ENCODE measurements at places on chromosomes 7 and 10.

DNA sequence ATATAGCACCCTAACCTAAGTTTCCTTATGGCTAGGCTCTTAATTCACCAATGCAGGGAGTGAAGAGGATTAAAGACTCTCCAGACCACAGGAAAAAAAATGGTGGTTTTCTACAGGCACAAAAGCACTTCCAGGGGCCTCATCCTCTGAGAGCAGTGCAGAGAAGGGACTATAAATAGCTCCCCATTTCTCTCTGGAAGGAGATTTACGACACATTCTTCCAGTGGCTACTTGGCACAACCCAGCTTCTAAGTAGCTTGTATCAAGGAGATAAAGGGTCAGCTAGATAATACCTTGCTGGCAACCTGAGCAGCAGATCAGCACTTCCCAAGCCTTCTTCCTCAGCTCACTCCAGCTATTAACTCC is 73.5 kb downstream of the CRPPA start:
- DNase-seq: peak; percentile 26

GRCh38 chr10:124221356-124222317 is 128.2 kb upstream of the CHST15 start:
- no peak for DNase-seq

DNA sequence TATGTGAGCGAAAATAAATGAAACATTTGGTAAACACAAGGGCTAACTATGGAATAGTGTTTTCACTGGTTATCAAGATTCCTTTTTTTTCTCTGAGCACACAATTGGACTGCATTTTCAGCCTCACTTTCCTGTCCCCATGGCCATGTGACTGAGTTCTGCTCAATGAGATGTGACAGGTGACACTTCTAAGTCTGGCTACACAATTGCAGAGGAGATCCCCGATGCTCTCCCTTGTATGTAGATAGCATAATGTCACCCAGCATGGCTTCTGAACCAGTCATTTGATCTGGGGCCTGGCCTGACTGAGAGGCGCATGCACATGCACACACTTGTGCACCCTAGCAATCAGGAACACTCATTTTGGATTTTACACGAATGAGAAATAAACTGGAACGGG is 581.8 kb downstream of the GRID1 start:
- no peak for DNase-seq

GRCh38 chr10:4254101-4254994 is 469.3 kb upstream of the KLF6 start:
- no peak for DNase-seq

DNA sequence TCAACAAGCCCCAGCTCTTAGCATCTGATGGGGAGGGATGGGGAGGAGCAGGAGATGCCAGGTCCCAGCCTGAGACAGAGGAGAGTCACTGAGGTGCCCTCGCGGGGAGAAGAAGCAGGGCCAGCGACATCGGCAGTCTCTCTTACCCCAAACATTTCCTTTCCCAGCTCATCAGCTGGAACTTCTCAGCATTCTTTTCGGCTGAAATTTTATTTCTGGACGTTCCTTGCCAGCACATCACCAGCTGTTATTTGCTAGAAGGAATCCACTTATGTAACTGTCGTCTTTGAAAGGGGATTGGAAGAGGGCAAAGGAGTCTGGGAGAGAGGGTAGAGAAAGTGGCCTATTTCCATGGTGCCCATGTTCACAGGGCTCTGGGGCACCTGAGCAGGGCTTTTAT is 101.0 kb upstream of the SHH start:
- DNase-seq: no peak

DNA sequence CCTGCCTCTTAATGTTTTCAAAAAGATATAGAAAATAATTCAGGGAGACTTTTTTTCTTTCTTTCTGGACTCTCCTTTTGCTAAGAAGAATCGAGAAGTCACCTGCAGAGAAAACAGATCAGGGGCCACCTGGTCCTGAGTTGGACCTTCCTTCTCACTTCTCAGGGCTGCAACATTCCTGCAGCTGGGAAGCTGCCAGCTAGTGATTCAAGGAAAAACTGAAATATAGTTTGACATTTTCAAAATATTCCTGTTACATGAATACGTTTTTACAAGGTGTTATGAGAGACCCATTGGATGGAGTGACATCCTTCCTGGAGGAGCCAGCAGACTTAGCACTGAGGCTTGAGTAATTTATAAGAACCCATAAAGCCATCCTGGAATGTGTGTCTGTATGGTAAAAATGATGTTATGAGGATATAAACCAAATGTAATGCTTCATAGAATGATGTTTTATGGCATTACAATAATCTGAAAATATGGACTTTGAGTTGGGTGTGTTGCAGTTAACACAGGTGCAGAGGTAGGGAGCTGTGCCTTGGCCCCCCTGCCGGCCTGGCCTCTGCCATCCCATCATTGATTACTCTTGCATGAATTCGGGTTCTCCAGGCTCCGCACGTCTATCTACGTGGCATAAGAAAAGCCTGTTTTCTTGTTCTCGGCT is 149.7 kb downstream of the PAXIP1 start:
- no peak for DNase-seq

DNA sequence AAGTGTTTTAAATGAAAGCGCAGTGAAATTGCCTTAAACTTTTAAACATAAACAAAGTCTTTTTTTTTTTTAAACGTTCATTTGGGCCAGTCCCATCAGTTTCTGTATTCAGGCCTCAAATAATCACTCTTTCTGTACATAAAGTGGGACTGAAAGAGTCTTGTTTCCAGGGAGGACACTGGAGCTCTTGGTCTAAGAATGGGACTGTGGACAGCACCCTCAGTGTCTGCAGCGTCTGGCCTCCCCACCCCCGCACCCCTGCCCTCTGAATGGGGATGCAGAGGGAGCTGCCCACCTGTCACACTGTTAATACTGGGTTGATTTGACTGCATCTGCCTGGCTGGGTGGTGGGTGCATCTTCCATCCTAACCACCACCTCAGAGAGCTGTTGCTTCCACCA is 5.2 kb downstream of the ZNF365 start:
- DNase-seq: no peak

- DNase-seq: no peak
Observed at GRCh38 chr10:122165484-122166276, 105.4 kb upstream of the BTBD16 start.

DNA sequence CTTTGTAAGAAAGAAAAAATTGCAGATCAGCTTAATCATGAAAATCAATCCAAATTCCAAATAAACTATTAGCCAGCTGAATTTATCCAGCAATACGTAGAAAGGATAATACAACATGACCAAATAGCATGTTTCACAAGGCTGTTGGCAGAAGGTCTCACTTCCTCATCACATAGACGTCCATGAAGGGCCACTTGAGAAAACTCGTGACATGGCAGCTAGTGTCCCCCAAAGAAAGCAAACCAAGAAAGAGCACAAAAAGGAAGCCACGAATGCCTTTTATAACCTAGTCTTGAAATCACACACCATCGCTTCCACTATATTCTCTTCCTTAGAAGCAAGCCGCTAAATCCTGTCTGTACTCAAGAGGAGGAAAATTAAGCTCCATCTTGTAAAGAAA is 105.6 kb upstream of the NRBF2 start:
- no peak for DNase-seq

- no peak for DNase-seq
Observed at GRCh38 chr10:122861711-122862161, 16.1 kb upstream of the CUZD1 start.

DNA sequence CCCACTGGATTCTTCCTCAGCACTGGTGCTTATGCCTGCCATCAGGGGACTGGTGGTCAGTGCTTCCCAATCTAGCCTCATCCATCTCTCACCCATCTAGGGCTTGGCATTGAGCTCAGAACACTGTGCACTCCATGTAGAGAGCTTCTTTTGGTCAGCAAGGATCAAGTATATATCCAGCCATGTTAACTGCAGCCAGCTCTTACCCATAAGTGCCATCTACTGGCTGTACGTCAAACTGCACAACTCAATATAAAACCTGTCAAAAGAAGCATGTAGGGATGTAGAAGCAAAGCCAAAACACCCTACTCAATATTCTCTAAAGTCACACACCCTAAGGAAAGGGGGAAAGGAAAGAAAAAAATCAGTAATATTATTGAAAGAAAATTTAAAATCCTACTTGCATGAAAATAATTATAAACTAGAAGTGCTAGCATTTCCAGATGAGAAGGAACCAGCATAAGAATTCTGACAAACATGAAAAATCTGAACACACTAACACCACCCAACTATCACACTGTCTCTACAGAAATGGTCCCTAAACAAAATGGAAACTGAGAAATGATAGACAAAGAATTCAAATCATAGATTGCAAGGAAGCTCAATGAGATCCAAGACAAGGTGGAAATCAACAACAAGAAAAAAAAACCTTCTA is 531.1 kb upstream of the STEAP1 start:
- peak; percentile 54 for DNase-seq

- no peak for DNase-seq
Observed at GRCh38 chr7:158396301-158396905, 191.2 kb downstream of the PTPRN2 start.

- no peak for DNase-seq
Observed at GRCh38 chr7:46581268-46581667, 660.2 kb upstream of the IGFBP3 start.

GRCh38 chr10:92847202-92847864 is 987 bp upstream of the EXOC6 start:
- DNase-seq: no peak

DNA sequence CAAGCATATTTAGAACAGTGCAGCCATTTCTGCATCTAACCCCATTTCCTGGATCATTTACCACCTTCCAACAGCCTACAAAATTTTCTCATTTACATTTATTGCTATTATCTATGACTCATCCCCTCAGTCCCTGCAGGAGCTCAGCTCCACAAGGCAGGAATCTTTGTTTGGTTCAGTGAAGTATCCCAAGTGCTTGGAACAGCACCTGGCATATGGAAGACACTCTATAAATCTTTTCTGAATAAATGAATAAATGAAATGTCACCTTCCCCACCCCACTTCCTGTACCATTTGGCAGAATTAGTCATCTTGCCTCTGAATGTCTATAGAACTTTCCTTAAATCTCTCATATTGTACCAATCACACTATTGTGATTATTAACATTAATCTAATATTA is 110.7 kb downstream of the HIP1 start:
- no peak for DNase-seq

GRCh38 chr7:1714583-1715330 is 44.7 kb downstream of the ELFN1 start:
- no peak for DNase-seq

DNA sequence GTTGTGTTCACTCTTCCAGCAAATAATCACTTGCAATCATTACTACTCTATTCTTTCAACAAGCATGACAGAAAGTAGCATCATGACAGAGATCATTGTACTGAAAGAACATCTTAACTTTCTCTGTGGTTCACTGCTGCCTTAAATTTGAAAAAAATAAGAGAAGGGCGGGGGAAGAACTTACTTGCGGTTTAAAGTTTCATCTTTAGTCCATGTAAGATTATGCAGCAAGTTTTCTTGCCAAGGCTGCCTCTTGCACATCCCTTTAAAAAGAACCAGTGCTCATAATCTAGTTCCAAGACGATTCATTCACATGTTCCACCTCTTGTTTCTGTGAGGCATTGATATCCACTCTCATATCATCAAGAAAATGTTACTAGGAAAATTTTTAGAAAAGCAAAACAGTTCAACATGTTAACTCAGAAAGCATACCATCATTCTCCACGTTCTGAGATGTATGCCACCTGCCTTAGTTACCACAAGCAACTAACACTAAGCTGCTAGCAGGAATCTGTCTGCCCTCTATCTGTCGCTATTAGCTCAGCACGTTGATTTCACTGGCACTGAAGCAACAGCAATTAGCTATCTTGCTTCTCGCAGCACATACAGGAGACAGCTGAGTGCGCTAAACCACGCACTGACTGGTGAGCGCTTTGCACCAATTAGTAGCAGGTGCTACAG is at the start of gene PCDH15:
TSS of gene PCDH15 (minus strand) at position 491 of the 681 bp plus-strand sequence. CDS start 136,969 bp downstream, outside the sequence.
- DNase-seq: peak; percentile 7

- no peak for DNase-seq
Observed at GRCh38 chr10:29681676-29682448, 47.1 kb upstream of the SVIL start.

Data from LoVo (cell line).